Fibroblast of gingiva (primary cell): ENCODE measurements at places on chromosomes 13 and 19.

DNA sequence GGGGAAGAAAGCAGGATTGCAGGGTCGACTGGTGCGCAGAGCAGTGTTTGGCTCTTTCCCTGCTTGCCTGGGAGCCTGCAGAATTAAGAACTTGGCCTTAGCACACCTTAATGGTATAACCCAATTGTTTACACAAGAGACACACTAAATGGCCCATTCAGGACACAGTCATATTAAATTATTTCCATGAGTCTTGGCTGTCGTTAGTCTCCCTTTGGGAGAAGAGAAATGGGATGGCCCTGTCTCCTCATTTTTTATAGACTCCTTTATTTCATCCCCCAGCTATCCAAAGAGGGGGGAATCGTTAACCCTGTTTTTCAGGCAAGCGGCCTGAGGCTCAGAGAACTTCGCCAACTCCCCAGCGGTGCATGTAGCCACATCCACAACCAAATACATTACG is 282.5 kb downstream of the SUCLA2 start:
- no peak for DNase-seq

- no peak for DNase-seq
Measured at GRCh38 chr13:52345048-52345447, 60.9 kb downstream of the THSD1 start.

DNA sequence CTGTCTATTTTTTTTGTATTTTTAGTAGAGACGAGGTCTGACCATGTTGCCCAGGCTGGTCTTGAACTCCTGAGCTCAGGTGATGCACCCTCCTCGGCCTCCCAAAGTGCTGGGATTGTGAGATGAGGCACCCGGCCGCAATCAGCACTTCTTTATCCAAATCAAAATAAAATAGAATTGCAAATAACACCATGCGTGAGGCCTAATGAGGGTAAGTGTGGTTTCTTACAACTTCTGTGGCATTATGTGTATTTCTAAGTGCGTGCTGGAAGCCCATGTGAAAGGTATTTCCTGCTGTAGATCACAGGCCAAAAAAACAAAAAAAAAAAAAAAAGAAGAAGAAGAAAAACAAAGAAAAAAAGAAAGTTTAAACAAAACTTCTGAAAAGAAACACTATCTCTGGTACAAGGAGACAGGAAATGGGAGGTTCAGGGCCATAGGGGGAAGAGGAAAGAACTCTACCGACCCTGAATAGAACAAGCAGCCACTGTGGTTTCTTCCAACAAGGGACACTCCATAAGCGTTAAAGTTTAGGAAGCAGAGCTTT is 3.0 kb upstream of the GRAMD1A start:
- no peak for DNase-seq

DNA sequence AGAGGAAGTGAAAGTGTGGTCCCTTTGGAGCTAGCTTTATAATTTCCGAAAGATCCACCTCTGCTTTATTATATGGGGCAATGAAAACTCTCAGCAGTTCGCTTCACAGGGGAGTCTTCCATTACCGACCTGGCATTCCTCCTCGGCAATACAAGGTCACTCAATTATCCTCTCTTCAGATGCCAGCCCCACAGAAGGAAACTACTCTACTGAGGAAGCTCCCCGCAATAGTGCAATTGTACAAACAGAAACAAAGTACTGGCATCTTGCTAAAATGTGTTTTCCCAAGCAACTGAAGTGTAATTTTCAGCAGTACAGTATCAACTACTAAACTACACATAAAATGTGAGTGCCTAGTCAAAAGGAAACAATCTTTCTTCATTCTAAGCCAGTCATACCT is 702.0 kb downstream of the PCDH9 start:
- DNase-seq = no peak

DNA sequence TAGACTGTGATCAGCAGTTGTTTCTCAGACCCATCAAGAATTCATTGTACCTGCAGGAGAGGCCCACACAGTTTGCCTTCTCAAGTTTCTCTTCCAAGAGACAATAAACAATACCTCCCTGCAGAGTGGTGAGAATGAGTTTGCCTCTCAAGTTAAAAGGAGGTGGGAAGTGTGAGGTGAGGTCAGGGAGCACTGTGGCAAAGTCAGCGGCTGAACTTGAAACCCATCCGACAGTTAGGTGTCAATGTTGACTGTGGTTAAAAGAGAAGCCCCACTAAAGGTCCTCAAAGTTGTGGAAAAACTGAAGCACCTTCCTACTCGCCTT is 72.9 kb upstream of the TSC22D1 start:
- no peak for DNase-seq

GRCh38 chr19:7480222-7480969 is 8.4 kb downstream of the PEX11G start:
- DNase-seq = no peak

DNA sequence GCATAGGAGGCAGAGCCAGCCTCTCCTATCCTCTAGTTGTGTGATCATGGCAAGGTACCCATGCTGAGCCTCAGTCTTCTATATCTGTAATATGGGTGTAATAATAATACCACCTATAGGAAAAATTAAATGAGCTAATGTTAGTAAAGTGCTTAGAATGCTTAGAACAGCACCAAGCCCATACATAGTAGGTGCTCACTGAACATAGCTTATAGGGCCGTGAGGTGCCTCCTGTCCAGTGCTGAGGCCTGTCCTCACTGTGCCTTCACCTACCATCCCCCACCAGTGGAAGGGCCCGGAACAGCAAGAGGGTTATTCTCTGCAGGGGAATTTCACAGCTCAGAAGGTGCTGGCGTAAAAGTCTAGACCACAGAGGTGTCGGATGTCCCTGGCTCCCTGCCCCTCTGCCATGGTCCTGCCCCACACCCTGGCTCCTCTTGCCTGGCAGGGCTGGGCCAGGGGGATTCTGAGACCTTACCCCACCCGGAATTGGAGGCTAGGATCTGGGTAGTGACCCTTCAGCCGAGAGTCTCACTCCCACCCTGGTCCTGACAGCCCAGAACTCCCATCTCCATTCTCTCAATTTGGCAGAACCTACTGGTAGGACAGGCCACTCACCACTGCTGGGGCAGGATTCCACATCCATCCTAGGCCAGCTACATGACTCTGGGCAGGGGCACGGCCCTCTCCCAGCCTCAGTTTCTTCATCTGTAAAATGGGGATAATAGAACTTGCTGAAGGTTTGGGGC is 2.2 kb upstream of the SCN1B start:
- DNase-seq = peak; percentile 68

DNA sequence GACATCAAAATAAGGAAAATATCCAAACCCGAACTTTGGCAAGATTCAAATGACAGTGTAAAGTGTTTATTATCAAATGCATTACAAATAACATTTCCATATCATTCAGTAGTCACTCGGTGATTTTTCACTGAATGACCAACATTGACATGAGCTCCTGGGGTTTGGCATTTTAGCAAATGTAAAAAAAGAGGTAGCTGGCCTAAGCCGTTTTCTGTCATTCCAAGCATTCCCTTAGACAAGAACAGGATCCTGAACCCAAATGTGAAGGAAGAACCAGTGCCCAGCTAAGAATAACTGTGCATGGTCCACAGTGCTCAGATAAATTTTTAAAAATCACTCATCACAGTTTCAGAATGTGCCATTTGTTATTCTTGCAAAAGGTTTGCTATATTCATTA is 327.9 kb downstream of the GPC6 start:
- DNase-seq = no peak

DNA sequence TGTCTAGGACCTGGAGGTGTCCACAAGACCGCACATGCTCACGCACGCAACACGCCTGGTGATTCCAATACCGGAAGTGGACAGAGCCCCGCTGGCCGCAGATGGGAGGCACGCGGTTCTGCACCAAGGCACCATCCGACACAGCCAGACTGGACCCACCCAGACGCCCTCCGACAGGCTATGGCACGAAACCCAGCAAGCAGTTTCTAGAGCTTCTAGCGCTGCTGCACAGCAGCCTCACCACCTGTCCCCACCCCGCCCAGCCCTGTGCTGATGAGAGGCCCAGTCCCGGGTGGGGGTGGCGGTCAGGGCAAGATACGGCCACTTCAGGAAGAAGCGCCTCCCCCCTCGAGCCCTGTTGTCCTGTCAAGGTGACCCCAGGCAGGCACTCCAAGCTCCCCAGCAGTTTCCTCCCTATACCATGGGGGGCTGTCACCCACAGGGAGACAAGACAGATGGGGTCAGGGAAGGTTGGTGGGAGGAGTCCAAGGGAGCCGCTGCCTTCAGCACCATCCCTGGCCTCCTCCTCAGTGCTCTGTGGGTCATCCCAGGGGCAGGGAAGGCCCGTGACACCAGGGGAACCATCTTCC is 11.3 kb downstream of the LSM4 start:
- no peak for DNase-seq
